Spleen (tissue), 13 donors: ENCODE measurements at places on chromosomes 7 and 10. TPM values are rescaled to one million over a fixed set of nuclear protein-coding genes. Genes with fewer than 3 reads are reported as not detected.

The ZNF467 gene
- total RNA-seq, result 26.2 TPM

The HYAL4 gene
- total RNA-seq, result 0.26 TPM

The LRIT1 gene
- total RNA-seq, result not detected

The GIMAP4 gene
- 178 TPM for total RNA-seq

The CALHM3 gene
- total RNA-seq, result not detected
